Stimulated activated naive CD8-positive, alpha-beta T cell treated with anti-CD3 and anti-CD28 coated beads, Interleukin-15, Interleukin-2, amounts not matched to agents 100 U/mL and 50 U/mL, for 24 hours (primary cell): ENCODE measurements at places on chromosomes 5 and 9.
A peak's percentile ranks its signal among the peaks of the same experiment; 100 is the strongest.

- peak; percentile 87 for DNase-seq
Measured at GRCh38 chr5:157172403-157172802, 6.3 kb upstream of the GARIN3 start.

DNA sequence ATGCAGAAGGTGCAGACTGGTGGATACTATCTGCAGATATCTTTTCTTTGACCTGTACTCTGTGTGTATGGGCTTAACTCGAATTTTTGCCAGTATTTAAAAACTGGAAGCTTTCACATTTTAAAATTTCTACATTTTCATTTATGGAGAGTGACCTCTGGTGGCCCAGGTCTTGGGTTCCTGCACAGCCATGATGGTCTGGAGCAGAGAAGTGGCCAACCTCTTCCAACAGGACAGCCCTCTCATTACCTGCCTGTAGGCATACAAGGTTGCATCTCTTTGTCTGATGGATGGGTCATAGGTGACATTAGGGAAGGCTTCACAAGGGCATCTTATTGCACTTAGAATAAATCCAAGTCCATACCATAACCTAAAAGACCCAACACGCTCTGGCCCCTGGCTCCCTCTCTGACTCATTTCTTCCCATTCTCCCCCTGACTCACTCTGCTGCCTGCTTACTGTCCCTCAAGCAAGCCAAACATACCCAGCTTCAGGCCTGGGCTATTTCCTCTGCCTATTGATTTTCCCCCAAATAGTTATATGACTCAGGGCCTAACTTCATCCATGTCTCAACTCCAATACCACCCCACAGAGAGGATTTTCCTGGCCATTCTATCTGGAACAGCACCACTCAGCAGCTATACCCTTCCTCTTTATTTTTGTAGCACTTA is 113.3 kb upstream of the SLC1A3 start:
- no peak for DNase-seq

DNA sequence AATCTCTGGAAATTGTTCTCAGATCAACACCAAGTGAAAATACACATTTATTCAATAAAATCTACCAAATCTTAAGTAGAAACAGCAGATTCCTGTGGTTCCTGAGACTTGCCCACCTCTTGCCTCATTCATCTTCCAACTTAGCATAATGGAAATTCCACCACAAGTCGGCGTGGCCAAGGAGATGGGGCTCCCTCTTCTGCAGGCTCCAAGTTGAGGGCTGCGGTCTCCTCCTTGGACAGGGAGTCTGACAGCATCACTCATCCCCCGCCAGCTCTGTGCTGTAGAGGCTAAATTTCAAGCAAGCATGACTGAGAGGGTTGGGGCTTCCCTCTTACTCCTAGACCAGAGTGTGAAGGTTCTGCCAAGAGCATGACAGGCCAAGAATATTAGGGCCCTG is 273.7 kb downstream of the DIRAS2 start:
- DNase-seq = no peak

- DNase-seq = peak; percentile 68
Measured at GRCh38 chr5:134140530-134141201, 26.2 kb downstream of the TCF7 start.

- DNase-seq = no peak
Measured at GRCh38 chr9:7121055-7121454, 363.3 kb downstream of the KDM4C start.

GRCh38 chr5:156328766-156329165 is 1.8 kb downstream of the SGCD start:
- DNase-seq = no peak

DNA sequence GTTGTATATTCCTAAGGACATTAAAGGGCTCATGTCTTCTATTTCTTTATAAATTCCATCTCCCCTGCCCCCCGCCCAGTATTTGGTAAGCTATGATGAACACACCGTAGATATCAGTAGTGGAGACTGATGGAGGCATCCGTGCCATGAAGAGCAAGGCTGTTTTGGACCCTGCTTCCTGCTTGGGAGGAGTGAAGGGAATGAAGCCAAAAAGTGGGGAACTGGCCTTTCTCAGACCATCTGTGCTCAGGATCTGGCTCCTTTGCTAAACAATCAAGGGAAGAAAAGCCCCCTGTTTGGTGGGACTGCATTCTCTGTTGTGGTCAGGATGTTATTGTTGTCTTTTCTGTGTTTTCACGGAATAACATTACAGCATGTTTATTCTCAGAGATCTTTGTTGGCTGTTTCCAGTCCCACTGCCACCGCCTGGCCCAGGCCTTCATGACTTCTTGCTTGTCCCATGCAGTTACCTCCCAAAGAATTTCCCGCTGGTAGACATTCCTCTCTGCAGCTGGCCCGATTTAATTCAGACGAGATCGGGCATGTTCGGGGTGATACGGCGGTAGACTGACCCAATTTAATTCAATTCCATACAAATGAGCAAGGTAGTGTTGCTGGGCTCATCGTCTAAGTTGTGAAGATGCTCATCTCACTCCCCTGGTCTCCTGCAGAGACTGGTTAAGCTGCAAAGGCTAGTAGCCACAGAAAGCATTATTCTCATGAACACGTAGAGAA is 31.4 kb upstream of the ANKH start:
- no peak for DNase-seq

DNA sequence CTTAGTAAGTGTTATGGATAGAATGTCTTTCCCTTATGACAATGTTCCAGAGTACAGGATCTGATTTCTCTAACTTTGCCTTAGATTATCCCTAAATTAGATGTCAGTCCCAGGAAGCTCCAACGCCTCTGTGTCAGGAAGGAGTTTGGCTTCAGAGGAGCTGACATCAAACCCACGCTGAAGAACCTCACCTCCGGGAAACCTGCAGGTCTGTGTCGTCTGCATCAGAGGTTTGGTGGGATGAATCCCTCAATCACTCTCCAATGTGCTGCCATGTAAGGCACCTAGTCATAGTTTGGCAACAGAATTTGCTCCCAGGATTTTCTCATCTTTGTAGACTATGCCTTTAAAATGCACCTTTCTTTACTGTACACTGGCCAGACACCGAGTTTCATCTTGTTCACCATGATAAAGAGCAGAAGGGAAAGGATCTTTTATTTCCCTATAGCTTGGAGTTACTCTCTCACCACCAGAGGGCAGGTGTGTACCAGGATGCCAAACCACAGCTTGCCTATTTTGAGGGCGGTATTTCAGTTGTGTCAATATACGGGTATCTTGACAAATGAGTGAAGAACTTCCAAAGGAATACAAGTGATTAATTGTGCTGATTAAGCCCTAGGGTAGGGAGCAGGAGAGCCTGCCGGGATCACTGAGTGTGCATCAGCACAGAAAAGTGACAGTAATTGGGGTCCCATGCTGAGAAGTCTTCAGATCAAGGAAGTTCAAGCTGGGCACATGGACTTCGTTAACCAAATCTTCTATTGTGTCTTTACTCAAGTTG is 23.4 kb downstream of the MINAR2 start:
- DNase-seq = peak; percentile 50

DNA sequence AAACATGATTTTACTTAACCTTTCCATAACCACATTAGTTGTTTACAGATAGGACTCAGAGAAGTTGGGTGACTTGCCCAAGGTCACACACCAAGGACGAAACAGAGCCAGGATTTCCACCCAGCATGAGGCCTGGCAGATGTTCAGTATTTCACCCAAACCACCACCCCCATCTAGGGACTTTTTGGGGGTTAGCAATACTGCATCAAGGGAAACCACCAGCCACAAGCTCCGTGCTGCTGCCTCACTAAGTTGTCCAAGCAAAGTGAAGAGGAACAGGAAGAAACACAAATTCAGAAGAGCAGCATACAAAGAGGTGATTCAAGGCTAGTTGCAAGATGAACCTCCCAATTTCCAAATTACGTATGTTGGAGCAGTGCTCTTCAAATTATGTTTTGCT is 219.6 kb upstream of the RORB start:
- DNase-seq = no peak
